ENCODE measurements at places on chromosomes 13 and 19.
A peak's percentile ranks its signal among the peaks of the same experiment; 100 is the strongest.

- DNase-seq = peak; percentile 64
Observed at GRCh38 chr19:24054044-24054935, 32.7 kb upstream of the ZNF254 start.

- DNase-seq = no peak
Observed at GRCh38 chr13:106573284-106573846, 5.4 kb upstream of the ARGLU1 start.

DNA sequence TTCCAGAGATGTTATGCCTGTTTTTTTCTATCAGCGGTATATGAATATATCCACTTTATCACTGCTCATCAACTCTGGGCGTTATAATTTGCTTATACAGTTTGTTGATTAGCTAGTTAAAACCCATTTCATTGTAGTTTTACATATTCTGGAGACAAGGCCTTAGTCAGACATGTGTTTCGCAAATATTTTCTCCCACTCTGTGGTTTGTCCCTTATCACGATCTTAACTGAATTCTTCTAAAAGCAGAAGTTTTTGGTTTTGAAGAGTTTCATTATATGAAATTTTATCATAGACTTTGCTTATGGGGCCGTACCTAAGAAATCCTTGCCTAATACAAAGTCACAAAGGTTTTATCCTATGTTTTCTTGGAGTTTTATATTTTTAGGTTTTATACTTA, 84.6 kb downstream of the FRY start:
- DNase-seq = no peak

GRCh38 chr13:43872181-43872580, 7.4 kb downstream of the CCDC122 start:
- no peak for DNase-seq

GRCh38 chr19:30690935-30691818, 319.0 kb downstream of the ZNF536 start:
- no peak for DNase-seq

- DNase-seq = no peak
Observed at GRCh38 chr13:43293008-43293407, 269.6 kb downstream of the DNAJC15 start.

GRCh38 chr13:34419025-34419424, 523.0 kb upstream of the NBEA start:
- peak; percentile 92 for DNase-seq

GRCh38 chr13:108113407-108113806, 101.9 kb downstream of the LIG4 start:
- DNase-seq = no peak

GRCh38 chr13:113245849-113246796, 36.7 kb downstream of the CUL4A start:
- DNase-seq = peak; percentile 0

- DNase-seq = no peak
Observed at GRCh38 chr19:610071-610800, 20.6 kb downstream of the HCN2 start.

DNA sequence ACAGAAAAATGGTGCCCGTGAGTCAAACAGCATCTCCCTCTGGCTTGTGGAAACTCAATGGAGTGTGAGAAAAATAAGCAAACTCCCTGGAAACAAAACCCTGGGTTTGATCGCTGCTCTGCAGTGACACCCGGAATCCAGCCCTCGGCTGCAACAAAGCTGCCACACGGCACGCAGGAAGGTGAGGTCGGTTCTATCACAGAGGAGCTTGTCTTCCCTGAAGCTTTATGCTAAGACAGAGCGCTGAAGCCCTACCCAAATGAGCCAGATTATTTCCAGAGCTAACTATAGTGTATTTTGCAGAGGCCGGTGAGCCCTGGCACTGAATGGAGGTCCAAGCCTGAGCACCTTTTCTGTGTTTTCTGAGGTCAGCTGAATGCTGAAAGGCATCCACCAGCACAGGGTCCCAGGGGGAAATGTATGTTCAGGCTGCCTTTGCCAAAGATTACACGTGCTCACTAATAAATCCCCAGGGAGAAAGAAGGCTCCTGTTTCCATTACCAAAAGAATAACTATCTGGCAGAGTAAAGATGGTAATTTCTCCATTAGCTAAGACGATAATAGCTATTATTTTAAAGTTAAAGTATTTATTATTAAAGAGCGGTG, 77.8 kb downstream of the TSHZ3 start:
- DNase-seq = no peak

- DNase-seq = no peak
Observed at GRCh38 chr13:97786510-97786909, 167.0 kb upstream of the IPO5 start.

- DNase-seq = no peak
Observed at GRCh38 chr19:29079356-29080032, 133.5 kb downstream of the UQCRFS1 start.

DNA sequence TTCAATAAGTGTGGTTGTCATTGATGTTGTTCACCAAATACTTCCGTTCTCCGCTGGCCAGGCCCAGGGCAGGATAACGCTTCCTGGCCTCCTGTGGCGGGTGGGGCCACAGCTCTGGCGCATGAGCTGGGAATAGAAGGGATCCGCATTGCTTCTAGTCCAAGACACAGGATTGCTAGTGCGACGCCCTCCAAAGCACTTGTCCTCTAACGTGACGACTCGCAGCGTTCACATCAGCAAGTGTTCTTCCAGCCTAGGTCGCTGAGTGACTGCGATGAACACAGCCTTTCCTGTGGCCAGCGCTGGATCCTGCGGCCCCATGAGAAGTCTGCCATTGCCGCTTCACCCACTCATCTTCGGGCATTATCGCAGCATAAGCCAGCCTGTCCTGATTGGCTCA, 39.4 kb downstream of the VSTM2B start:
- DNase-seq = no peak

DNA sequence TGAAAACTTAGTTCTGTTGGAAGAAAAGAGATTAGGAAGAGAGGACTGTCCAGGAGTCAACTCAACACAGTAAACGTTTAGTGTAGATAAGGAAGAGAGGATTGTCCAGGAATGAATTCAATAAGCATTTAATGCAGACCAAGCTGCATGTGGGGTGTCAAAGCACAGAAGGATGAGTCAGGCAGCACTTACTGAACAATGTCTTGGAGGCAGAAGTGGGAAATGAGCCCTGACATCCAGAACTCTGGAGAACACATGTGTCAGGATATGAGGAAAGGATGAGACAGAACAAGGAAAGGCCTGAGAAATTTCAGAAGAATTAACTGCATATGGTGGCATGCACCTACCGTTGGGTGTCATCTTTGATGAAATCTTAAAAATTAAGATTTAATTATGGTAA, 429.2 kb upstream of the HTR2A start:
- DNase-seq = no peak

DNA sequence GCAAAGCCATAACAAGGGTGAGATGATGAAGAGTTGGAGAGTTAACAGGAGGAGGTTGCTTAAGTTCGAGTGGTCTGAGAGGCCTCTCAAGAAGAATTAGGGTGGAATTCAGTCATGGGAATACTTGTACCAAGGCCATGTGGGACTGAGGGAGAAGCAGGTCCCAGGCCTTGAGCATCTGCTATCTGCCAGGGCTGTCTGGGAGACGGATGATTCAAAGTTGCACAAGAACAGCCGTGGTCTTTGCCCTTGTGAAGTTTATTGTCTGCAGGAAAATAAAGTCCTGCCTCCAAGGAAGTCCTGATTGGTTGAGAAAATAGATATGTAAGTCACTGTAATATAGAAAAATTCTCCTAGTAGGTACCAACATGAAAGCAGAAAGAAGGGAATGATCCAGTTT, 178.8 kb upstream of the RFC3 start:
- DNase-seq = no peak

GRCh38 chr13:30026093-30026492, 175.7 kb upstream of the UBL3 start:
- no peak for DNase-seq

DNA sequence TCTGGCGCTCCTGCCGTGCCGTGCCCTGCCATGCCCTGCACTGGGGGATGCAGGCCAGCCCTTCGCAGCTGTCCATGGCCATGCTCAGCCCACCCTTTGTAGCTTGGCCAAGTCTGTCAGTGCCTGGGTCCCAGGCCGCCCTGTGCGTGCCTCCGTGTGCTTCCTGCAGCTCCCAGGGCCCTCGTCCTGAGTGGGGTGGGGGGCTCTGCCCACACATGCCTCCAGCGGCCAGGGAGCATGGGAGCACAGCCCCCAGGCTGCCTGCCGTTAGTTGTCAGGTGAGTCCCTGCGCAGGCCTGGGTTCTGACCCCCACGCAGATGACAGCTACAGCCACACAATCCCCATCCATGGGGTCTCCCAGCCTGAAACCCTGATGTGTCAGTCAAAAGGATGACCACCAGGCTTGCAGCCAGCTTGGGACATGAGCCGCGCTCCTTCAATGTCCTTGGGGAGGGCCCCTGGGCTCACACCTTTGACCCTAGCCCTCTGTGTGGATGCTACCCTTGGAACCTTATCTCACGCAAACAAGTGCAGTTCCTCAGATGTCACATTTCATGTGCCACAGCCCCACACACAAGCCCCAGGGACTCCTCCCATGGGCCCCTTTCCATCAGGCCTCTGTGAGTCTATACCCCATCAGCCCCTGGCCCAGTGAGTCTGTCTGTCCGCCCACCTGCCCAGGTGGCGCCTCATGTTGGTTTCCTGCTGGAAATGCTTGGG, 24.5 kb downstream of the TMED1 start:
- no peak for DNase-seq

DNA sequence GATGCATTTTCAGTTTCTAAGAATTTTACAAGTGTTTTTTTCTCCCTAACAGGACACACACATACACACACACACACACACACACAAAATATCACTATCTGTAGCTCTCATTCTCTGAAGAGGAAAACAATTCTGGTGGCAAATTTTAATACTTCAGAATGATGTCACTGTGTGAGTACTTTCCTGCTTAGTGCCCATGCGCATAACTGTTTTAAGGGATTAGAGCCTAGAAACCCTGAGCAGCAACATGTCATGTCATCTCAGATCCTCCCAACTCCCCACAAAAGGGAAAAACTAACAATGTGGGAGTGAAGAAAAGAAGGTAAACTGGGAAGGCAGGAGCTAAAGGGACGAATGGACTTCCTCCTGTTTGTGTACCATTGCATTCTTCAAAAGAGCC, 401.2 kb downstream of the SPRY2 start:
- DNase-seq = no peak

DNA sequence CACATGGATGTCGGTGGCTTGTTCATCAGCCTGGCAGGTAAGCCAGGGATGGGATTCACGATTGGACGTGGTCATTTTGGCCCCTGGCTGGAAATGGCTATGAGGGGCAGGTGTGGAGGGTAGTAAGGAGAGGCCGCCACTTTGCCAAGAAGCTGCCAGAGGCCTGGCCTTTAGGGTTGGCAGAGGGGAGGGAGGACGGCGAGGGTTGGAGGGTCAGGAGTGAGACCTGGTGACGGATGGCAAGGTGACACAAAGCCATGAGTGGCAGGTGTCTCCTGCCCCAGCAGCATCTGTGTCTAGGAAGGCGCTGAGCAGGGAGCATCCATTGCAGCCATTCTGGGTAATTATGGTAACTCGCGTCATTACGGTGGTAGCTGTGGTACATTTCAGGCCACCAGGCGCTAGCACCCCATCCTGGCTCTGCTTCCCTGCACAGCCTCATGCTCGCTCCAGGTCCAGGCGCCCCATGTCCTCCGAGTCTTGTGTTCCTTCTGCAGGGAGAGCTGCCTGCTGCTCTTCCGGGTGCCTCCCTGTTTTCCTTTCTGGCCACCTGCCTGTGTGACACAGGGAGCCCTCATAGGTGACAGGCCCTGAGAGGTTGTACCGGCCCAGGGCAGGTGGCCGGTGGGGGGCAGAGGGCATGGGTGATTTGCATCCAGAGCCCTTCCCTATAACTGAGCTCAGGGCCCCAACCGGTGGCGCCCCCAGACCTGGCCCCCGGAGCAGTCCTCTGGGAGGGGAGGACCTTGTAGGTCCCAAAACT, 4.2 kb downstream of the SSBP4 start:
- peak; percentile 45 for DNase-seq

GRCh38 chr19:13226983-13227382, 76.8 kb downstream of the IER2 start:
- no peak for DNase-seq

DNA sequence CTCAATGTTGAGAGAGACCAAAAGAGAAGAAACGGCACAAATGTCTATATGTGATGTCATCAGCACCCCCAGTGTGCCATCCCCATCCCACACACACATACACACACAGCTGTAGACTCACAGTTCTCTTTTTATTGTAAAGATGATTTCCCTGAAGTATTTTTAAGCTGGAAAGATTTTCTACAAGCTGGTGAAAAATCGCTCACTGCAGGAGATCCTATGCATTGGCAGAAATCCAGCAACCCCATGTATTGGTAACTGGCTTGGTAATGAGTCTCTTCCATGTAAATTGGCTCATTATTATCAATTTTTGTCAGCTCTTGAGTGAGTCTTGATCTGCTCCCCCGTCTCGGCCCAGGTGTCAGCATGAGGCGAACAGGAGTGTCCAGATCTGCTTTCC, 107.1 kb upstream of the UQCRFS1 start:
- DNase-seq = no peak

GRCh38 chr13:27977476-27978300, 8.6 kb upstream of the CDX2 start:
- DNase-seq = no peak

DNA sequence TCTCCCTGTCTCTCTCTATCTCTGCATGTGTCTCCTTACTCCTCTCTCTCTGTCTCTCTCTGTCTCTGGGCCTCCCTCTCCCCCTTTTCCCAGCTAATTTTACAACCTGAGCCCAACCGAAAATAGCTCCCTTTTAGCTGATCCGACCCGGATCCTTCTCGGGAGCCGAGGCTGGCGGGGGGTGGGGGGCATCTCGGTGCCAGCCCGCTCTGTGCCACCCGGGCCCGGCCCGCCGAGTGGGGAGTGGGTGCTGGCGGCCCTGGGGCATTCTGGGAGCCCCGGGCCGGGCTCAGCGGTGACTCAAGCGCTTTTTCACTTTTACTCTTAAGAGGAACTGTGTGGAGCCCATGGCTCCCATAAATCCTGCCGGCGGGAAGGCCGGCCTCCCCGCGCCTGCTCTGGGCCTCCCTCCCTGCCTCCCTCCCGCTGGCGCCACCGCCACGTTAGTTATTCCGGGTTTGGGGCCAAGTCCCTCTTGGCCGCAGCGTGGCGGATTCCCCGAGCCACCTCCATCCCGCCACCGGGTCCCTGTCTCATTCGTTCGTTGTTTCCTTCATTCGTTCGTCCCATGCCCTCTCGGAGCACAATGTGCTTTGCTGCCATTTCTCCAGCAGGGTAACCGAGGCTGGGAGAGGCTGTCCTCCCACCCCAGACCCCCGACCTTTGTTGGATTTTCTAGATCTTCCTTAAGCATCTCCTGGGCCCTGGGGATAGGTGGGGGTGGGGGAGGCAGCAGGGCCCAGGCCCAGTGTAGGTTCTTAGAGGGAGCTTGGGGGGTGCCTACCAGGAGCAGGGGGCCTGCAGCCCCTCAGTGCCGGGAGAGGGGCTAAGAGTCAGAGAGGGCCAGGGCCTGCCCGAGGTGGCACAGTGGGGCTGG, 3.2 kb downstream of the NFIC start:
- DNase-seq = no peak

DNA sequence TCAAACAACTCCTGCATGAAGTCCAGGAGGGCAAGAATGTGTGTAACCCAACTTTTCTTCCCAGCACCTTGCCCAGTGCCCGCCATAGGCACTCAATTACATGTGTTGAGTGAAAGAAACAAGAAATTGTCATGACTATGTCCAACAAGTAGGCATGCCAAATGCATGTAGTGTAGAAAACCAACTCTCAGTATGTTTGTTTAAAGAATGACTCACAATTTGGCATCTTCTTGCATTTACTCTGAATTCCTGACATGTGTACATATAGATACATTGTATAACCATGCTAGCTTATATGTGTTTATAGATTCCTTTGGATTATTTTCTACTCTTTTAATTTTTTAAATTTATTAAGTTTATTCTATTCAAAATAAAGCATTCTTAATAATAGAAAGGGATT, 305.0 kb downstream of the EFNB2 start:
- DNase-seq = peak; percentile 56
